Cerebellar cortex (tissue), 1 donor: ENCODE measurements at places on chromosomes 1 and 21.
A peak's percentile ranks its signal among the peaks of the same experiment; 100 is the strongest.

GRCh38 chr1:6106977-6107376 is 61.3 kb downstream of the KCNAB2 start:
- DNase-seq = no peak

- peak; percentile 74 for DNase-seq
These were observed 25.7 kb upstream of the KCNK1 start for GRCh38 chr1:233587958-233588799.

DNA sequence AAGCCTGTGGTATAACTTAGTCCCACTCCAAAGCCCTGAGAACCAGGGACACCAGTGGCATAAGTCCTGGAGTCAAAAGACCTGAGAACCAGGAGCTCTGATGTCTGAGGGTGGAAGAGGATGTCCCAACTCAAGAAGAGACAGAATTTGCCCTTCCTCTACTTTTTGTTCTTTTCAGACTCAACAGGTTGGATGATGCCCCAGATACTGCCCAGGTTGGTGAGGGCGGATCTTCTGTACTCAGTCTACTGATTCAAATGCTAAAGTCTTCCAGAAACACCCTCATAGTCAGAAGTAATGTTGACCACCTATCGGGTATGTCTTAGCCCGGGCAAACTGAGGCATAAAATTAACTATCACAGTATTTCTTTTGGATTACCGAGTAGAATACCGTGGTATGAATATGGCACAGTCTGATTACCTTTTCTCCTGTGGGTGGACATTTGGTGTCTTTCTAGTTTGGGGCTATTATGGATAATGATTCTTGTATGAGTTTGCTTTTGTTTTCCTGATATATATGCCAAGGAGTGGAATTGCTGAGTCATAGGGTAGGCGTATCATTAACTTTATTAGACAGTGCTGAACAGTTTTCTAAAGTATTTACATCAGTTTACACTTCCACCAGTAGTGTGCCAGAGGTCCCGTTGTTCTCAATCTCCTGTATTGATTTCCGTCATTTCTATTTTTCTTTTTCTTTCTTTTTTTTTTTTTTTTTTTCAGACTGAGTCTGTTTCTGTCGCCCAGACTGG is 3.2 kb upstream of the CHAF1B start:
- no peak for DNase-seq

DNA sequence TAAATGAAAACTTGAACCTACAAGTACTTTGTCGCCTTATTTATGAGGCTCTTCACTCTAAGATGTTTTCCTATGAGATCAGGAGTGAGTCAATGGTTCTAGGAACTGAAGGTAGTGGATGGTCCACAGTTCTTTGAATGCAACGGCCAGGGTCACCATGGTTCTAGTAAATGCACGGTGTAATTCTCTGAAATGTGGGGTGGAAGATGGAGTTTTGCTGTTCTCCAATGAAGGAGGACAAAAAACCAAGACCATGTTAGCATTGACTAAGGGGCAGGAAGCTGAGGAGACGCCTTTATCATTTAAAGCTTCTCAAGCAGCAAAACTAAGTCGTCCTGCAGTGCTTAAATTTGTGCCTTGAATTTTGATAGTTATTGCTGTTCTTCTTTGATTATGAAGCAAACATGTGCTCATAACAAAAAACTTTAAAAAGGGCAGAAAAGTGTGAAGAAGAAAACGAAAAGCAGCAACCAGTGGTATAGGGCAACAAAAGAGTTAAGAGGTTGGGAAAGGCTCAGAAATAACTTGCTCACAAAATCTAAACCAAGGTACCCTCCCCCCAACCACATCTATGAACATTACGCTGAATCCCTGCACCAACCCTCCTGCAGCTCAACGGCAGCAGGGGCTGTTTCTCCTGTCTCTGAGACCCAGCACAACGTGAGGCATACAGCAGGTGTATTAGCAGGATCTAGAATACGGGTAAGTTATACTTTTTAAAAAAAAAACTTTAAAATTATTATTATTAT is 85.0 kb downstream of the MRPL37 start:
- DNase-seq = no peak

DNA sequence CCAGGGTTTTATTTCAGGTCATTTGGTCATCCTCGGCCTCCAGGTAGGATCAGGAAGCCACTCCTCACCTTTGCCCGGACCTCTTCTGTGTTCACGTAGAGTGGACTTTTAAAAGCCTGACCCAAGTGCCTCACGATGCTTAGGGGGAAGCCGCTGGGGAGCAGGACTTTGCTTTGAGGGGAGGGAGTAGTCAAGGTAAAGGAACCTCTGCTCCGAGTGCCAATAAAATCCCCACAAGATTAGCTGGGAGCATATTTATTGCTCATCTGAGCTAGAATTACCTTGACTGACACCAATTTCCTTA is 603 bp upstream of the DHRS3 start:
- DNase-seq = no peak

DNA sequence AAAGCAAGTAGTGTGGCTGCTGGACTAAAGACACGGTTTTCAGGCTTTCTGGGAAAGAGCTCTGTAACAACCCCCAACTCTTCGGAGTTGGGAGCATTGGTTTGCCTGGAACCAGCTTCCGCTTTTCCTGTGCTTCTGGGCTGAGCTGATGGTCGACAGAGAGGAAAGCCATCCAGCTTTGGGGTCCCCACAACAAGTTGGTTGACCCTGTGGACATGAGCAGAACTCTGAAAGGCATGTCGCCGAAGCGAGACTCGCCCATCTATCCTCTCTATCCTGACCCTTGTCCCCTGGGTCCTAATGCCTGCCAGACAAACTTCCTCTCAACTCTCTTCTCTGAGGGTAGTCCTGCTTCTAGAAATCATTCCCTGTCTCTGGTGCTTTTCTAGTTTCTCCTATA is 31.9 kb upstream of the FCGR2A start:
- peak; percentile 42 for DNase-seq

DNA sequence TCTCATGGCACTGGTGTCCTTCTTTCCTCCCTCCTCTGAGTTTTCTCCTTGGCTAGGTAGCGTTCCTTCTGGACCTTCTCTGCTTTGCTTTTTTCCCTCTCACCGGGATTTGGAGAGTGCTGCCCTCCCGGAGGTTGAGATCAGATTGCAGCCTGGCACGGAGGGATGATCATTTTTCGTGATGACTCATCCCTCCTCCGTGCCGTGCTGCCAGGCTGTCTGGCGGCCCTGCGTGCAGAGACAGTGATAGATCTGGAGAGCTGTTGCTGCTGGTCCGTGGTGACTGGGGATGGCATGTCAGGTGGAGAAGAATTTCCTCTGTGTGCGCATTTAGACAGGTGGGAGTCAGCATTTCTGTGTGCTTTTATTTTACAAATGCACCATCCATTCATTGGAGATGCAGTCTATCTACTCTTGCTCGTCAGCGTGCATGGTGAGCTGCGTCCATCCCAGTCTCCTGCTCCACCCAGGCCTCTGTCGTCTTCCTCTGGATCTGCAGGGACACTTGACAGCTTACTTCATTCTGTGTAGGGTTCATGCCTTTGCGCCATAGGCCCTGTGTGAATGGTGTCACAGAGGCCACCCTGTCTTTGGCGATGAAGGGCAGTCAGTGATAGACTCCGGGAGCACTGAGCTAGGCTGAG is 104.4 kb downstream of the PCBP3 start:
- peak; percentile 89 for DNase-seq

GRCh38 chr1:33292726-33293340 is 28.1 kb downstream of the A3GALT2 start:
- no peak for DNase-seq

DNA sequence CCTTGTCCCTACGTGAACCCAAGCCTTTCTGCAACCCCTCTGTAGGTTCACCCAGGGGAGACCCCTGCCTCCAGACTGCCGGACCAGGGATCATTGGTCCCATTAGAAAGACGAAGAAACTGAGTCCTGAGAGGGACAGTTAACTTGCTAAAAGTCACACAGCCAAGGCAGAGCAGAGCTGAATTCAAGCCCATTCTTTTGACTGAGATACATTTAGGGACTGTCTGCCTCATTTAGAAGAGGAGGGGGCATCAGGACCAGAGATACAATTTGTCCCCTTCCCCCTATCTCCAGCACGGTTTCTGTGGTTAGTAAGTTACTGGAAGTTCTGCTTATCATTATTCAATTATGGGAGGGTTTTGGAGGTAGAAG is 19.1 kb downstream of the KCNQ4 start:
- DNase-seq = no peak

DNA sequence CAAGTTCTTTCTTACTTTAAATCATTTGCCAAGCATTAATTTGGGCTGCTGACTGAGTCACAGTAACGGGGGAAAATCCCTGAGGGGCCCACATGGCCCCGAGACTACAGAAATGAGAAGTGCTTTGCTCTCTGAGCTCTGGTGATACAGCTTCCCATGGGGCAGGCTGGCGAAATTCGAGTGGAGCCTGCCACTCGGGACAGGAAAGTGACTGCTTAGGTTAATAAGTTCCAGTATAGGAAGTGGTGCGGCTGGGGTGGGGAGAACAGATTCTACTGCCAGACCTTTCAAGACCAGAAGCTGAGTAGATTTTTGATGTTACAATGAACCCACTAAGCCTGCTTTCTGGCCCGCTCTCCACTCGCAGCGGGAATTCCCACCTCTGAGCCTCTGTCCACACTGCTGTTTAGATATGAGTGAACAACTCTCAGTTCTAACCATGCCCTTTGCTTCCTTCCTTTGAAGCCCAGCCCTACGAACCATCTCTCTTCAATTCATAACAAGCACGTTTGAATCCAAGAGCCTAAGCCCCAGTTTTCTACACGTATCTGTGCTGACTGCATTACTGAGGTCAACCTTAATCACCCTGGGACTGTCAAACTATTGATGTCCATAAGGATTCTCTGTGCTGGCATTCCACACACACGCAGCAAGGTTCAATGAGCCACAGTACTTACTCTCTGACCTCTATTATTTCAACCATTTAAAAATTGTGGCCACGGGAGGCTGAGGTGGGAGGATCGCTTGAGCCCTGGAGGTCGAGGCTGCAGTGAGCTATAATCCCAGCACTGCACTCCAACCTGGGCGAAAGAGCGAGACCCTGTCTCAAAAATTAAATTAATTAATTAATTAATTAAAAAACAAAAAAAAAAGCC is 9.6 kb downstream of the ZBTB17 start:
- DNase-seq = no peak

GRCh38 chr1:201482755-201483154 is 13.8 kb upstream of the PHLDA3 start:
- no peak for DNase-seq

- no peak for DNase-seq
These were observed 4.0 kb upstream of the NKAIN1 start for GRCh38 chr1:31243501-31244286.

GRCh38 chr1:196550731-196551130 is 57.5 kb downstream of the KCNT2 start:
- DNase-seq = no peak

- DNase-seq = no peak
These were observed 42.2 kb upstream of the RGS21 start for GRCh38 chr1:192274588-192274987.

GRCh38 chr1:232432313-232432712 is 197.6 kb downstream of the SIPA1L2 start:
- DNase-seq = peak; percentile 3

DNA sequence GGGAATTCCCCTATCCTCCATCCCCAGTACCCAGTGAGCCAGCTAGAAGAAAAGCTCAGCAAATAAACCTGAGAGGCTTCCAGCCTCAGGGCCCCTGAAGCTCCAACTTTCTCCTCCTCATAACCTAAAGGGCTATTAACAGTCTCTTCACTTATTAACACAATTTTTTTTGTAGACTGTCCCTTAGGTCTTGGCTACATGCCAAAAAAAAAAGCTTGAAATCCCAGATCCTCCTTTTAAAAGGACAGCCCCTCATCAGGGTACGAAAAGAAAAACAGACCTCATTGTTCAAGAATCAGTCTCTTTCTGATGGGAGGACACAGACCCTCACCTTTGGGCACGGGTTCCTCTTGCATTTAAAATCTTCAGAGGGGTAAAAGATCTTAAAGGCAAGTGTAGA is 72.8 kb upstream of the CD1D start:
- DNase-seq = no peak

DNA sequence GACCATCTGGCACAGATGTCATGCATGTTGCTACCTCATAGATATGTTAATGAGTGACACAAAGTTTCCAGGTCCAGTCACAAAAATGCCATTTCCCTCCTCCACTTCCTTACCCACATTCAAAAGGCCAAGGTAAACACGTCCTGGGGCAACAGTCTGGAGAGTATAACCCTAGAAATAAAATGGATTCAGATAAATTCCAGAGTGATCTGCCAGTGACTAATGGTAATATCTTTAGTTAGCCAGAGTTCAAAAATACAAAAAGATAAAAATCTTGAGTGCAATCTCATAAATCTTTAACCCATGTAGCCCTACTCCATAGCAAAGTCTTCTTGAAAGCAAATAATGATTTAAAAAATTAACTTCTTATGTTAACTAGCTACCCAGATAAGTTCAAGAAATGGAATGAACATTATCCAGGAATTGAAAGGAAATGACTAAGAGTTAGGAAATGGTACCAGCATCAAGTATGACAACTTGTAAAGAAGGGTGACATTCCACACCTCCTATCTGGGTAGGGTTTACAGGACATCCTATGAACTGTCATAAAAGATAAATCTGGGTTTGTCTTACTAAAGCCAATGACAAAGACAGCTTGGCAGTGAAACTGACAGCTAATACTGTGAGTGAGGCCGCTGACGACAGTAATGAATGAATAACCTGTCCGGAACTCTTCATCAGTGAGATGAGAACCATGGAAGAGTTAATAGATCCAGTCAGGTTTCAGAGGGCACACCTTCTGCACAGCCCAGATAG is 18.1 kb downstream of the RGS2 start:
- DNase-seq = no peak

DNA sequence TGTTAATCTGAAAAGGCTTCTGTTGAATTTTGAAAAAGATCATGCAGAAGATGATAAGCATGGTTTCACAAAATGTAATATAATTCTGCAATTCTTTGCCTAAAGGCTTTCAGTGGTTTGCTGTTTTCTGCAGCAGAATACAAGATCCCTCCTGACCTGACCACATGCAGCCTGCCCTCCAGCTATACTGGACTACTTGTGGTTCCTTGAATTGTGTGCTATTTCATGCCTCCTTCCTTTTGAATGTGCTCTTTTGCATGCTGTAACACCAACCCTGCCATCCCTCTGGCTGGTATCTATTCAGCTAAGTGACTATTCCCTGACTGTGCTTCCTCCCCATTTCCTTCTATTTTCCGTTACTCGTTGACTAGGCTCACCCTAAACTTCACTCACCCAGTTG is 55.5 kb downstream of the CACNA1E start:
- DNase-seq = no peak

GRCh38 chr1:11576109-11576875 is 77.9 kb downstream of the FBXO2 start:
- no peak for DNase-seq

DNA sequence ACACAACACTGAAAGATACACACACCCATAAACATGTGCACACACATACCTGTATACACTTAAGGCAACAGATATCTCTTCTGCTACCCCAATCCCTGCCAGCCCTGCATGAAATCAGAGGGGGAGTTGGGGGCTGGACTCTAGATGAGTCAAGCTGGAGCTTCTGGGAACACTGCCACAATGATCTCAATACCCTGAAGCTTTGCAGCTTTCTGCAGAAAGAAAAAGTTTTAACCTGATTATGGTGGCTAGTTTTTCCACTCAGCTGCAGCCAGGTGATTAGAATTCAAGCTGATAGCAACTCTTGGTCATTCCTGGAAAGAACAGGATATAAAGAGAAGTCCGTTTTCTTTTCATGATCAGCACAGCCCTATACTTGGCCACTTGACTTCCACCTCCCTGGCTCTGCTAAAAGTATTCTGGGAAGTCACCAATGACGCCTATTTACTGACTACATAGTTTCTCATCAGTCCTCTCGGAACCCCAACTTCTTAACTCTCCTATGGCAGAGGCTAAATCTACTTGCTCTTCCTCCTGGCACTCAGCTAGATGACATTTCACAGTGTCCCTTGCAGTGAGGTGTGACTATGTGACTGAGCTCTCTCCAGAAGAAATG is 20.7 kb upstream of the DNASE2B start:
- no peak for DNase-seq
